Sciatic nerve (tissue), 2 donors: ENCODE measurements at places on chromosomes 12 and 14.

GRCh38 chr12:98355322-98355721 lies 160.1 kb upstream of the TMPO start:
- DNase-seq = no peak

GRCh38 chr14:25150934-25151790 lies 101.2 kb upstream of the STXBP6 start:
- no peak for DNase-seq

DNA sequence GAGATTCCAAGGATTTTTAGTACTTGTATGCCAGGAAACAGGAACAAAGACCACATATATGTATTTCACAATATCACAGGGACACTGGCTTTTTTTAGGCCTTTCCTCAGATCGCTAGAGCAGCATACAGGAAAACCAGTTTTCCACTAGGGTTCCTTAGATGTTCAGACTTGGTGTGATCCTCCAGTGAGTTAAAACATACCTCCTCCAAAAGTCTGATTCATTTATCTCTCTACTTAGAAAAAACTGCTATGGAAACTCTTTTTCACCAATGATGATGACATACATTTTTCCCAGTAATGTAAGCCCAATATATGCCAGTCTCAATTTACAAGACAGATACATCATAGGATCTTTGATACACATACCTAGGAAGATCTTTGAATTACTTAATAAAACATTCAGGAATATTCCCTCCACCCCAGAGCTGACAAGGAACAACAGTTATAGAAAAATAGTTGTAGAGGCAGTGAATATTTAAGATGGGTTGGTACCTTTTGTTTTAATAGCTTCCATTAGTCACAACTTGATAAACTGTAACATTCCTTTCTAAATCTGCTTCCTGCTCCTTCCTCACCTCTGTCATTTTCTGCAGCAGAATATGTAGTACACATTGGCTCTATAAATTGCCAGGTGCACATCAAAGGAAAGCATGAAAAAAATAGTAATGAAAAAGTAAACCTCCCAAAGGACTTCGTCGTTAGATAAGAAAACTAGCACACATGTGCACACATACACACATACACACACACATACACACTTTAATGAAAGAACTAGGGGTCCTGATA lies 27.5 kb downstream of the BCAT1 start:
- DNase-seq = no peak

DNA sequence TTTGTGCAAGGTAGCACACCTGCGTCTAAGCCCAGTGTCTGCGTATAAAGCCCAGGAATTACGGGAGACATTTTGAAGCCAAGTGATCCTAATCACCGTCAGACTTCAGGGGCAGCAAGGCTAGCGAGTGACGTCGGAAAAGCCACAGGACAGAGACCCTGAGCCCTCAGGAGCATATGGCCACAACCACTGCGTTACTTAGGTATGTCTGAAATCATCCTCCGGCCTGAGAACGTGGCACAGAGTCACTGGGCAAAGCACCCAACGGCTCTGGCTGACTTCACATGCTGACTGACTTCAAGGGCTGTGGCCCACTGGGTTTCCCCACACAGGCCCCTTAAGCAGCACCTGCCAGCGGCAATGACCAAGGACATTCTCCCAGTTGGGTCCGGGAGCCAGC lies 71.5 kb downstream of the RIMBP2 start:
- no peak for DNase-seq

DNA sequence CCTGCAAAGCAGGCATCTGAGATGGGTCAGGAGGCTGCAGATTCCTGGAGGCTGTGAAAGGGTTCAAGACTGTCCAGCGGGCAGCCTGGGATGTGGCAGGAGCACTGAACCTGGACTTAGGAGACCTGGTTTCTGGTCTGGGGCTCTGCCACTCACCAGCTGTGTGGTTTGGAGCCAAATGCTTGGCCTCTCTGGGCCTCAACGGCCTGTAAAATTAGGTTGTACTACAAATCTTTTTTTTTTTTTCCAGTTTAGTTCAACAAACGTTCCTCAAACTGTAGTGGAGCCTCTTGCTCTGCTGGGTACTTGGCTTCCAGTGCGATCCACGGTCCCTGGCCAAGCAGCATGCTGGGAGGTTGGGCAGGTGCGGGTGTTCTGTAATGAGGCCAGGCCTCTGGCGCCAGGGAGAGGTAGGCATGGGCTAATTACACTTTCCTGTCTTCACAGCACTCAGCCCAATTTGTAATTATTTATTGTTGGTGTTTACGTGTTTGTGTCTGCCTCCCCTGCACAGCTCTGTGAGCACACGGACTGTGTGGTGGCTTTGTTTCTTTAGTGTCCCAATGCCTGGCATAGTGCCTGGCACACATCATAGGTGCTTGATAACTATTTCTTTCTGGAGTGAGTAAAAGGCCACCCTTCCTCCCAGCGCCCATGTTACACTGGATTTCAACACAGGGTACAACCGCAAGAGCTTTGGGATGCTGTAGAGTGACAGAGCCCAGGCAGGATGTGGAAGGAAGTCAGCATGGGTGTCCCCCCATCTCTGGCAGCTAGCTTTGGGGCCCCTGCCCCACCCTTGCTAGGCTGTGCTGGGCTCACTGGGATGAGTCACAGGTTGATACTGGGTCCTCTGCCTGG lies 5.8 kb upstream of the KRT80 start:
- no peak for DNase-seq

DNA sequence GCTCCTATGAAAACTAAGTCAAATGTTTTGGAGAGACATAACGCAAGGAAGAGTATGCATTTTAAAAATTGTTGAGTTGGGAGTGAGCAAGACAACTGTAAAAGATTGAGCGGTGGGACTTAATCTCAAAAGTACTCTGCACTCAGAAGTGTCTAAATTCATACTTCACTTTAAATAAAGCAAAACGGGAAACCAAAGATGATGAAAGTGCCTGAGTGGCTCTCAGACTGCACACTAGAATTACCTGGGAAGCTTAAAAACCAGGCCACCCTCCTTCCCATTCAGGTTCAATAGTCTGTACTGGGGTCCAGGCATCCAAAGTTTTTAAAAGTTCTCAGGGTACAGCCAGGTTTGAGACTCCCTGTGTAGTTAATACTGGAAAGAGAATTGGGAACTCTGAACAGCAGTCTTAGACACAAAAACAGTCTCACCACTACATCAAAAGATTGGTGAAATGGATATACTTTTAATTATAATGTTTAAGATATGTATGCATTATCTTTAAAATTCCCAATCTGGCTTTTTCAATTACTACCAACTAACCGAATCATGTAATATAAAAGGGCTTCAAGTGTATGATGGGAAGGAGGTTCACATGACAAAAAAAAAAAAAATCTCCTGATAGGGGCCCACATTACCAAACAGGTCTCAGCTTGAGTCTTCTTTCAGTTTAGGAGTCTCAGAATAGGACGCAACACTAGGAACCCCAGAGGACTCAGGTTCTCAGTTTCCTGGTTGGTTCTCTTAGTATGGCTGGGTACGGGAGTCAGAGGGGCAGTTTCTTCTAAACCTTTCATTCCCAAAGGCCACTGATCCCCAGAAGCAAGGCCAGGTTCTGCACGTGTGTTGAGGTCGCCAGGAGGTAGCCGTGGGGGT lies 1.0 kb downstream of the HOMEZ start:
- DNase-seq = no peak

DNA sequence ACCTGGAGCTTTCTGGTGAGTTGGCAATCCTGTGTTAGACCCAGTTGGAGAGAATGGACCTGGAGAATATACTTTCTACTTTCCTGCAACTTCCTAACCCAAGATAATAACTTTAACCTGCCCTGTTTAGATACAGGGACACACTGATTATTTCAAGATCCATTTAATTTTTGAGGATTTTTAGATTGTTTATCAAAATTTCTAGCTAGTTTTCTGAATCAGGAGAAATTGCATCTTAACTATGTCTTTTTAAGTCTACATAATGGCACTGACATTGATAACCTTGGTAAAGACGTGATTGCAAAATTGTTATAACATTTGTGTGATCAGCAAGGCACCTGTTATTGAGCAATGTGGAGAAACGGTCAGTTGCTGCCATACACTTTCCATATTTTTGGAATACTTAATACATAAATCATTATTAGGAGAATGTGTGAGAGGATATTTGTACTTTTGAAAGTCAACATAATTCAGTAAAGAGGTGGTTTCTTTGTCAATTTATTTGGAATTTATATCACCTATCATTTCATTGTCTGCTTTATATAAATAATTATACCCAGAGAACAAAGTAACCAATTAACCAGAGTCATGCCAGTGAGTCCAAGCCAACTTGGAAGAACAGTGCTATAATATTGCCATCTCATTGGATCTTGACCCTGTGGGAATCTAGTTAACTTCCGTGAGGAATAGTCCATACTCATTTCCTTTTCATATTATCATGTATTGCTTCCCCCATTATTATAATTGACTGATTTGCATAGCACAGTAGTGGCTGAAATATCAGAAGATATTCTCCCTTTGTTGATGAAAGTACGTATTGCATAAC lies 28.4 kb downstream of the NFYB start:
- no peak for DNase-seq

GRCh38 chr14:30610787-30611343 lies 11.3 kb upstream of the SCFD1 start:
- DNase-seq = peak; percentile 71

DNA sequence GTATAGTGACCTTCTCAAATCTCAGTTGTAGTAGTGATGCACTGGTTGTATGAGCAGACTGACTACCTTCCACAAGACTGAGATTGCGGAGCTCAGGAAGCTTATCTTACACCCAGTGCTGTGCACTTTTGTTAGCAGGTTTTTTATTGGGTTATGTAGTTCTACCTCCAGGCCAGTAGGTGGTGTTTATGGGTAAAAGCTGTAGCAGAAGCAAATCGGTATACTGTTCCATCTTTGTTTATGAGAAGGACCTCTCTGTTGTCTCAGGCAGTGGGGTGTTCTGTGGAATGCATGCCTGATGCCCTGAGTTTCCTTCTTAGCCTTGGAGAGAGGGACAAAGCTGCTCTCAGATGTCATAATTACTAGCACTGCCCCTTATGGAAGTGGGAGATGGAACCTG lies 217.8 kb downstream of the LRFN5 start:
- no peak for DNase-seq

- DNase-seq = no peak
Observed at GRCh38 chr12:101794574-101794973, 36.2 kb downstream of the GNPTAB start.

GRCh38 chr14:52694761-52695480 lies 437 bp downstream of the ERO1A start:
- DNase-seq = no peak
